ENCODE measurements at places on chromosomes 11 and 22. TPM values are rescaled to one million over a fixed set of nuclear protein-coding genes. Genes with fewer than 3 reads are reported as not detected.

- DNase-seq: no peak
Measured at GRCh38 chr11:116931206-116931953, 94.0 kb upstream of the APOA1 start.

- no peak for DNase-seq
Measured at GRCh38 chr22:17257121-17258001, 38.1 kb upstream of the ADA2 start.

PIH1D2 gene
- total RNA-seq: 4.5 TPM

GRCh38 chr11:48008951-48009270, 28.6 kb downstream of the PTPRJ start:
- DNase-seq: no peak

KCNQ1 gene
- 0.86 TPM for total RNA-seq
